ENCODE measurements at places on chromosomes 16 and 17.

GRCh38 chr17:30344283-30345088 is 10.6 kb upstream of the TMIGD1 start:
- peak; percentile 97 for DNase-seq

GRCh38 chr17:71461498-71462169 is 659.2 kb upstream of the SOX9 start:
- DNase-seq, result no peak

DNA sequence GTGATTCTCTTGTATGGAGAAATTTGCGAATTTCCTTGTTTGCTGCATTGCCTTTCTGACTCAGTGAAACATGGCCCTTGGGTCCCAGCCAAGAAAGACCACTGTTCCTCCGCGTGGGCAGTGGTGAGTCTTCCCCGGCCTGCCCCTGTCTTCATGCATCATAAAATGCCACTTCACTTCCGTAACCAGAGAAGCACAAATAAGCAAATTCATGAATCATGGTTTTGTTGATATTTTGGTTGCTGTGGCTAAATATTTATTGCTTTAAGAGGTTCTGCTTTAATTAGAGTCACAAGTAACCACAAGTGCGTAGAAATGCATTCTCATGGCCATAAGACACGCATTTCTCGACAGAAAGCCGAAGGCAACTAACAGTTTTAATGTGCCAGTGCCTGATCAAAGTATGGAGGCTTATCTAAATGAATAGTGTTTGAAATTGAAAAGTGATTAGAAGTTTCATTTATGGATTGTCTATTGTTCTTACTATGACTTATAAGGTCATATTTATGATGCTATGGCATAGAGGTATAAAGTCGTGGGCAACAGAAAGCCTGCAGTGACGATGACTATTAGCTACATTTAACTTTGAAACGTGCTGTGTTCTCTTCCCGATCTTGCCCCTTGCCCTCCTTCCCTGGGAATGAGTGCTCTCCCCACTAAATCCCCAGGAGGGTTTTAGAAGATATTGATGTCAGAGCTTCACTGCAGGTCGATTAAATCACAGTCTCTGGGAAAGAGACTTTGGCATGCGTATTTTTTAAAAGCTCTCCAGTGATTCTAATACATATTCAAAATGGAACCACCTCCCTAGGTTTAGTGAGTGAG is 76.0 kb downstream of the WIPI1 start:
- peak; percentile 84 for DNase-seq

GRCh38 chr16:67873435-67874370 is 851 bp downstream of the EDC4 start:
- DNase-seq, result no peak

- no peak for DNase-seq
These were observed 4.4 kb downstream of the SMARCD2 start for GRCh38 chr17:63837962-63838600.

- no peak for DNase-seq
These were observed 160.5 kb upstream of the GSE1 start for GRCh38 chr16:85452364-85453193.

- no peak for DNase-seq
These were observed 24.0 kb downstream of the SMARCE1 start for GRCh38 chr17:40623419-40624210.

GRCh38 chr17:82560252-82560642 is 40.7 kb downstream of the FOXK2 start:
- DNase-seq, result no peak

DNA sequence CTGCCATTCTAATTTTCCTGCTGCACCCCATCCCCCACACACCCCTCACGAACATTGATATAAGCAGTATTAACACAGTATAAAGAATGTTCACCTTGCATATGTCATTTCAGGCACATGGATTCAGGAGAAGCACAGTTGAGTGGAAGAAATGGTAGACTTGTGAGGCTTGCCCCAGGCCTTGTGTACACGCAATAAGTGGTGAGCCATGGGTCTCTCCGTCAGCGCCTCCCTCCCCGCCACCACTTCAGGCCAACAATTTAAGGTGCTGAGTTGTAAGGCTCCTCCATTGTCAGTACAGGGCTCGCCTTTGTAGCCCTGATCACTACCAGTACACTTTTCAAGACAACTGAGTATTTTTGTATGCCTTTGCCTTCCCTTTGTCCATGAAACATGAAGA is 12.2 kb upstream of the CLEC18C start:
- DNase-seq, result no peak

- DNase-seq, result no peak
These were observed 11.0 kb downstream of the GCGR start for GRCh38 chr17:81814748-81815645.

DNA sequence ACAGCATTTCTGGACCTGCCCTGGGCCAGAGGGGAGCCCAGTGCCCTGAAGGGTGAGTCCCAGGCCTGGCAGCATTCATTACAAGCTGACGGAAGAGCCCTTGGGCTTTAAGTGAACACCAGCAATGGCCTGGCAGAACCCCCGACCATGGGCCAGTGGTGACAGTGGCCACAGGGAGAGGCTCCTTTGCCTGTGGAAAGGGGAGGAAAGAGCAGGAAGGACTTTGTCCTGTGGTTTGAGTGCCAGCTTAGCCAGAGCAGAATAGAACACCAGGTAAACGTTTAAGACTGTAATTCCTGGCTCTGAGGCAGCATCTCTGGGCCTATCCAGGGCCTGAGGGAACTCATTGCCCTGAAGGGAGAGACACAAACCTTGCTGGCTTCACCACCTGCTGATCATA is 34.3 kb upstream of the ATP2C2 start:
- no peak for DNase-seq

DNA sequence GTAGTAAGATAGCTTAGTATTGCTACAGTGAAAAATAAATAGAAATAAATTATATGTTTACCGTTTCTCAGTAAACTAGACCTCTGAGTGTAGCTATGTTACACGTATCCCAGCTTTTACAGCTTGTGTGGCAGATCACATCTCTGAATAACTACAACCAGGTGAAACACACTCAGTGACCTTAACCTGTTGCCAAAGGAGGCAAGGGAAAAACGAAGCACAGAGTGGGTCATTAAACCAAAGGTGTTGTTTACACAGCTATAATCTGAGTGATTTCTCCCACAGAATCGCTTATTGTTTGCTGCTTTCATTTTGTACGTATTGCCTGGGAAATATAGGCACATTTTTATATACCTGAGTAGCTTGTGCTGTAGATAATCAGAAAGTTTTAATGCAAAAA is 688.2 kb upstream of the KIF2B start:
- DNase-seq, result no peak

GRCh38 chr17:68972119-68972704 is 17.0 kb upstream of the ABCA8 start:
- DNase-seq, result peak; percentile 63

DNA sequence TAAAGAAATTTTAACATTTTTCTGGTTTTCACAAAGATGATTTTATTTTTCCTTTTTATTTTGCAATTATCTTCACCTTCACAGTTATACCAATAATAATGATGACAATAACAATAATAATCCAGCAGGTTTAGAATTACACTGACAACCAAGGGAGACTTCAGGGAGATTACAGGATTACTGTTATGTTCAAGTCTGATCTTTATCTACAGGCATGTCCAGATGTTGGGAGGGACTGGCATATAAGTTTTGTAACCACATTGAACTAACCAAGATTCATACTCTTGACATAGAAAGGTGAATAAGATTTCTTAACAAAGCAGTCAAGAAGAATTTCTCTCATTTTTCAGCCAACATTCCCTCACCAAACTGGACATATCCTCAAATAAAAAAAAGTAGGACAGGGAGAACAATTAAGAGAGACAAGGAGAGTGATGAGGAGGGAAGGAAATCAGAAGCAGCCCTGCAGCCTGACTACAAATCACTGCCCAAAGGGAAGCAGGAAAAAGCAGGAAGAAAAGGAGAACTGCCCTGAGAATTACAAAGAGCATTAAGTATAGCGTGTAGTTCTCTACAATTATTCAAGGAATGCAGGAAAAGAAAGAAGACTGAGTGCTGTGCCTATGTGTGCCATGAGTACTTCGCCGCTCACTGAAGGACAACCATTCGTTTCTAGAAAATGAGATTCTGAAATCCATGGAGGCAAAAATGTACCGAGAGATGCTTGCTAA is 155.7 kb upstream of the C17orf78 start:
- no peak for DNase-seq

- peak; percentile 28 for DNase-seq
These were observed 1.6 kb upstream of the CCL13 start for GRCh38 chr17:34354637-34355036.

DNA sequence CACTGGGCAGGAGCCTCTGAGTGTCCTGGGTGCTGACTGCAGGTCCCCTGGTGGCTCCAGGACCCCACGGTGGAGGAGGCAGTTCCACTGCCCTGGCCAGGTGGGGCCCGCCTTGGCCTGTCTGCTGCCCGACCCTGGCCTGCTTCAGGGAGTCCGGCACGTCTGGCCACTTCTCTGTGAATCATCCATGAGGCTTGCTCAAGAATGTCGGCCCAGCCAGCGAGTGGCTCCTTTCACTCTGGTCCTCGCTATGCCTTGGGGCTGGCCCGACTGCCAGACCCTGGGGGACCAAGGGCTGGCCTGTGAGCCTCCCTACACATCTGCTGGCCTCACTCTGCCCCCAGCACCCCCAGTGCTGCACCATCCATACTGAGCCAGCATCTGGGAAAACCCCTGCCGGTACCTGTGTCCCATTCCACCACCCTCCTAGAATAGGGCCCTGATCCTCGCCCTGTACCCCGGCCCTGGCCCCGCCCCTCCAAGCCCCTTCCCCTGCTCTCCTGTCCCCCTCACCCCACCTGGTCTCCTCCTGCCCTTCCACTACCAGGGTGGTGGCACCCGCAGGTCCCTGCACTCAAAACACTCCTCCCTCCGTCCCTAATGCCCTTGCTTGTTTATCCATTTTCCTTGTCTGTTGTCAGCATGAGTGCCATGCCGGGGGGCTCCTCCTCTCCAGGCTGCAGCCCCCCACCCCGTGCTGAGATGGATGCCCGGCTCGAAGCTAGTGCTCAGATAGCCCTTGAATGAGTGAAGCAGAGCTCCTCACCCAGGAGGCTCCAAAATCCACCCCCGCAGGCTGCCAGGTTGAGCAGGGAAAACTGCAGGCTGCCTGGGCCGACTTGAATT is 35.5 kb downstream of the ADCY7 start:
- peak; percentile 55 for DNase-seq

DNA sequence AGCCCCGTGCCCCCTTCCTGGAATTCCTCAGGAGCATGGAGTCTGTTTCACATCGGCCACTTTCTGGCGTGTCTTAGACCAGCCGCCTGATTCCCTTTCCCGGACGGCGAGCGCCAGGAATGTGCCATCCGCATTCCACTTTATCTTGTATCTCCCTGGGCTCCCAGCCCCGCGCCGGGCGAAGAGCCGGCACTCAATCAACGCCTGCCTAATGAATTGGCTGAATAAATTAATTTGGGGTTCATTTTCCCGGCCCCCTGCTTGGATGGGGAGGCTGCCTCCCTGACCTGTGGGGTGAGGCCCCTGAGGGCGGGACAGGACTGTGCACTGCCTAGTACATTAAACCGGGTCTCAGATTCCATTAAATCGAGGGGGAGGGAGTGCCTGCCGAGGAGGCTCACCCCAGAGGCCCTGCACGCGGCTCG is 282.3 kb upstream of the TNRC6C start:
- DNase-seq, result no peak

DNA sequence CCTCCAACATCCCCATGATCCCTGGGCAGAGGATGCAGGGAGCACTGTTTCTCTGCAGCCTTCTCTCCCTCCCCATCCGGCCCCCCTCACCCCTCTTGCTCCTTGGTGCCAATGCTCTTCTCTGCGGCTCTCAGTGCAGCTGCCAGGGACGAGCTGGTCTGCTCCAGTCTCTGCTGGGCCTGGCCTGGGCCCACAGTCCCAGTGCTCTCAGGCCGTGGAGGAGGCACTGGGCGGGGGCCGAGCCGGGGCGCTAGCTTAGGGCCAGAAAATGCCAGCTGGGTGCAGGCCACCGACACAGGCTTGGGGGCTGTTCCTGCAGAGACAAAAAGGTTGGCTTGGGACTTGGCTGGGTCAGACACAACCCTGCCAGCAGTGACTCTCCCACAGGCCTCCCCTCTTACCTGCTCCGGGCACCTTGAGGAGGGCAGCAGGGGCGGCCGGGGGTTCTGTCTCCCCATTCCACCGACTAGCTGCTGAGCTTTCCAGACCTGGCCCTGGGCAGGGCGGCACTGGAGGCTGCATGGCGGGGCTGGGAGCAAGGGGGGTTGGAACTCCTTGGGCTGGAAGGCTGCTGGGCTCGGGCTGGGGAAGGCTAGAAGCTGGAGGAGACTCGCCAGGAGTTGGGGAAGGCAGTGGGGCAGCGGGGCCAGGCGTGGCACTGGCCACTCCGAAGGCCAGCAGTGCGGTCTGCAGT is 13.8 kb downstream of the CASKIN2 start:
- DNase-seq, result no peak

GRCh38 chr17:45316434-45317110 is at the start of gene MAP3K14:
MAP3K14 (minus strand) TSS chr17:45317020; CDS start chr17:45290745, 26,275 bp downstream.
- peak; percentile 75 for DNase-seq

- DNase-seq, result peak; percentile 70
These were observed at the start of gene CDH13 for GRCh38 chr16:82626791-82627261. CDH13 (plus strand) TSS chr16:82626969.

DNA sequence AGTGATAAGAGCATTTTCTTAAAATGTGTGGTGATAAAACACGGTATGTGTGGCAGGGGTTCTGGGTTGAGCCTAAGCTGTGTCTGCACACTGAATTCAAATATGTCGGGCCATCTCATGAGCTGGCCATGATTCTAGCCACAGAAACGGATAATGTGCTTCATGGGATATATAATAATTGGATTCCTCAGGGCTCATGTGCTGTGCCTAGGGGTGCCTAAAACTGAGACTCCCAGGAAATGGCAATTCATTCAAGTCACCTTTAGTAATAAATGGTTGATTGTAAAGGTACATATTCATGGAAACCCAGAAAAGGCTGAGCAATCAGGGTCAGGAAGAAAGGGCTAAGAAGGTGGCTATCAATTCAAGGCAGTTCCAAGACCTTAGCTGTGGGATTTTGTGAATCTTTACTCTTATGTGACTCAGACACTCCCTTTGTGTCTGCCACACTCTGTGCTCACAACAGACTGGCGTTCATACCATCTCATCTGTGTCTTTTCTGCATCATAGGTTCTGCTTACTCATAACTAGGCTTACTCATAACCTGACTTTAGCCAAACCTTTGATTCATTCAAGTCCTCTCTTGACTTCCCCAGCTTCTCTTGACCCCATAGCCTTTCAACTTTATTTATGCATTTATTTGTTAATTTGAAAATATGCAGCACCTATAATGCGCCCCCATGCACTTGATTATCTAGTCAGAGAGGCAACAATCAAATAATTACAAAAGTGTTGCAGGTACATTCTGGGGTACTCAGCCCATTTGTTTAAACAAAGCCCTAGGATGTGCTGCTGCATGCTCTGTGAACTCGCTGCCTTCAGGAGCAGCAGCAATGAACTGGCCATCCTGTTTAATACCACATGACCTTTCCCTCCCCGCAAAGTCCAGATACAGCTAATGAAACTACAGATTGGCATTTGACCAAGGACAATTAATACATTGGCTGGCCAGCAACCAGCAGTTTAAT is 28.4 kb upstream of the MED13 start:
- peak; percentile 69 for DNase-seq

- no peak for DNase-seq
These were observed 2.0 kb downstream of the SLC46A1 start for GRCh38 chr17:28404007-28404406.
